Neural progenitor cell (in vitro differentiated cells): ENCODE measurements at places on chromosomes 6 and 20. TPM values are rescaled to one million over a fixed set of nuclear protein-coding genes. Genes with fewer than 3 reads are reported as not detected.

The CRIP3 gene
- total RNA-seq: 21.3 and 35.4 TPM in 2 replicates

- H3K4me3 ChIP-seq: no peak overlapping the region
- no peaks in the 10 kb centered on the region for H3K27me3 ChIP-seq
- DNase-seq: no peak
- peaks cover 5% of the 10 kb centered on the region for H3K4me1 ChIP-seq
- no peaks in the 10 kb centered on the region for H3K36me3 ChIP-seq
These were observed 125.8 kb downstream of the NFATC2 start for GRCh38 chr20:51416532-51417249.

The IL17F gene
- total RNA-seq: not detected in 2 replicates

The GTSF1L gene
- total RNA-seq: not detected in 2 replicates

The SIRPB1 gene
- 0.62 TPM in 1 of 2 replicates, not detected in the other for total RNA-seq

DNA sequence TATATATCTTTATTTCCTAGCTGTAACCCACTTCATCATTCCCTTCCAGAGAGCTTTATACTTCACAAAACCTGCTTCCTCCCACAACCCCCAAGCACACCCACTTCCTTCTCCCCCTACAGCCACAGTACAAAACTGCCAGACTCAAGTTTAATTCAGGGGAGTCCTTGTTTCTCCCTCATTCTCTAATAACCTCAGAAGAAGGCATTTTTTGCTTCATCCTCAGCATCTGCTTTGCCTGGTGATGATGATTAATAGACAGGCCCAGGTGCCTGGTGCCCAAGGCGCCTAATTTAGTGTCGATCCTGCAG lies 414.3 kb downstream of the KIF16B start:
- H3K36me3 ChIP-seq: no peaks in the 10 kb centered on the region
- H3K27ac ChIP-seq: no peak overlapping the region
- H3K4me1 ChIP-seq: peaks cover 3% of the 10 kb centered on the region
- DNase-seq: no peak
- H3K4me3 ChIP-seq: no peak overlapping the region
- H3K27me3 ChIP-seq: no peaks in the 10 kb centered on the region

DNA sequence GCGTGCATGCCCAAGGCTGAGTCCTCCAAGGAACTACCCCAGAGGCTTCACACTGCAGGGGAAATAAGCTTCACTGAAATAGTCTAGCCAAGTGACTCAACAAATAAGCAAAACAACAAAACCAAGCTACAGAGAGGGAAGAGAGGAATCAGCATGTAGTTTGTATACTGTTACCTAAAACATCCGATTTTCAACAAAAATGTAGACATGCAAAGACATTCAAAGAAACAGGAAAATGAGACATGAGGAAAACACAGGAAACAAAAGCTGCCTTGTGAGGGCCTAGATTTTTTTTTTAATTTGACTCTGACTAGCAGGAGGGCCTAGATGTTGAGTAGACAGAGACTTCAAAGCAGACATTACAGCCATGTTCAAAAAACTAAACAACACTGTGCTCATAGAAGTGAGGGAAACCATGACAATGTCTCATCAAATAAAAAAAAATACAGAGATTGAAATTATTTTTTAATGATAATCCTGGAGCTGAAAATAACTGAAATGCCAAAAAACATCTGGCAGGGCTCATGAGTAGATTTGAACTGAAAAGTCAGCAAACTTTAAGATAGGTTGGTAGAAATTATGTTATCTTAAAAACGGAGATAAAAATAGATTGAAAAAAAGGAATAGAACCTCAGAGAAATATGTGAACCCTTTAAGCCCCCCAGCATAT lies 16.4 kb upstream of the KIF25 start:
- H3K4me1 ChIP-seq: peaks cover 16% of the 10 kb centered on the region
- no peak for DNase-seq
- no peaks in the 10 kb centered on the region for H3K36me3 ChIP-seq
- no peaks in the 10 kb centered on the region for H3K27me3 ChIP-seq

DNA sequence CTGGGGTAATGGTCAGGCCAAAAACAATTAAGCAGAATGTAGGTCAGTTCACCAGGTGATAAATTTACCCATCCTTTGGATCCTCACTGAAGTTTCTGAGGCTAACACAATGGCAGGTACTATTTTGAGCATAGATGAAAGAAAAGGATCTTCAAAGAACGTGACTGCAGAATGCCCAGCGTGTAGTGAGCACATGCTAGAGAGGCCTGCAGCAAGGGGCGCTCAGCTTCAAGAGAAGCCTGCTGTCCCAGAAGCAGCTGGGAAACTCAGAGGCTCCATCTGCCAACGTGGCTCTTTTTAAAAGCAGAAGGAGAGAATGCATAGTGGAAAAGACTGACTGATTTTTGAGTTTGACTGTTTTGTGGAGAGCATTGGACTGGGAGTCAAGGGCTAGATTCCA lies 57.4 kb downstream of the CD83 start:
- DNase-seq: no peak
- H3K4me3 ChIP-seq: no peak overlapping the region
- H3K36me3 ChIP-seq: no peaks in the 10 kb centered on the region
- H3K4me1 ChIP-seq: peaks cover 10% of the 10 kb centered on the region

The ADGB gene
- total RNA-seq: not detected in 2 replicates

DNA sequence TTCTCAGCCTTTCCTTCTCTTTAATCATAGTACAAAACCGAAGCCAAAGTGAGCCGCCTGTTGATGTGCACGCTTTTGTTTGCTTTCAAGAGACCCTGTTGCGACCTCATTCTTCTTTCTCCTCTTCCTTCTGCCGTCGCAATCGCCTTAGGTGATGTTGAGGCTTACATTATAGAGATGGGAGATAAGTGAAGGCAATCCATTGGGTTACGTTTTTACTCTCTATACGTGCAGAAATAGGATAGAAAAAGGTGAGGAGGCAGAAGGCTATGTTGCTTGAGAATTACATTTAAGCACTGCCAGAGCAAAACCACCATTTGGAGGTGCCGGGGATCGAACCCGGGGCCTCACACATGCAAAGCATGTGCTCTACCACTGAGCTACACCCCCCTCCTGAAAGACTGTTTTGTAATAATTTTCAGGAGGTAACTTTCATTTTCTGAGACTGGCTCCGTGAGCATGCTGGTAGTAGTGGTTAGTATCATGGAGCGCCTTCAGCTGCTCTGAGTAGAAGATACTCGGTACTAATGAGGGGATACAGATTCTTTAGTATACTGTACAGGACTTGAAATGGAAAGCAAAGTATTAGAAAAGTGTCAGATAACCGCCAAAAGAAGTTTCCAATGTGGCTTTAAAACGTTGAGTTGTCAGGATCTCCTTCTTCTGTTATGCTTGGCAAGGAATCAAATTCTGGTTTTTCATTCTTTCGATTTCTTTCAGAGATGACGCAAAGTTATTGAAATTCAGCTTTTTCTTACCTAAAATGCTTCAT lies 165.6 kb downstream of the TRIM27 start:
- peak; percentile 81 for DNase-seq
- no peak overlapping the region for H3K27ac ChIP-seq
- H3K4me1 ChIP-seq: peaks cover 9% of the 10 kb centered on the region
- peak overlapping the region; percentile 53 for H3K4me3 ChIP-seq
- no peaks in the 10 kb centered on the region for H3K36me3 ChIP-seq

DNA sequence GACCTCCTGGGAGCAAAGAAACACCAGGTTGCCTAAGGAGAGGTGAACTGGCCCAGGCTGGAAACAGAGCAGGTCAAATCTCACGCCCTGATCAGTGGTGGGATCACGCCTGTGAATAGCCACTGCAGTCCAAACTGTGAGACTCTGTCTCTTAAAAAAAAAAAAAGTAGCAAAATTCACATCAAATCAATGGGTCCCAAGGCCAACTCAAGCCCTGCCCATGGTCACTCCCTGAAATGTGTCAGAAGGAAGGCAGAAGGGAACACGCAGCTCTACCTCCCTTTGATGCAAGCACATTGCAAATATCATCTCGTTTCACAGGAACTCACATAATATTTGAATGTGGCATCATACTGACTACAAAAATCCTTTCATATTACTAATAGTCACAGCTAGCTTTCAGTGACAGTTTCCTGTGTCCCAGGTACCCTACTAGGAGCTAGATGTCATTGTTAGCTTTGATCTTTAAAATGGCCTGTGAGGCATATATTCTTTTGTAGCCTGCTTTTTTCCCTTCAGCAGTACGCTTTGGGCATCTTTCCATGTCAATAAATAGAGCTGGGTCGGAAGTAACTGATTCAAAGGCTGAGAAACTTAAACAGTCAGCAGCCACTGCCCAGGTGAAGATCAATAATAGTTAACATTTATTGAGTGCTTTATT lies 14.4 kb upstream of the TTPAL start:
- DNase-seq: no peak
- H3K27me3 ChIP-seq: no peaks in the 10 kb centered on the region
- no peaks in the 10 kb centered on the region for H3K36me3 ChIP-seq
- no peaks in the 10 kb centered on the region for H3K4me1 ChIP-seq
- H3K4me3 ChIP-seq: no peak overlapping the region

GRCh38 chr6:12598919-12599318 lies 117.6 kb upstream of the PHACTR1 start:
- H3K4me3 ChIP-seq: no peak overlapping the region
- no peaks in the 10 kb centered on the region for H3K27me3 ChIP-seq
- no peak for DNase-seq
- H3K27ac ChIP-seq: no peak overlapping the region
- H3K36me3 ChIP-seq: no peaks in the 10 kb centered on the region

GRCh38 chr6:129842137-129842536 lies 19.0 kb downstream of the TMEM244 start:
- no peaks in the 10 kb centered on the region for H3K4me1 ChIP-seq
- H3K36me3 ChIP-seq: no peaks in the 10 kb centered on the region
- no peak for DNase-seq
- H3K4me3 ChIP-seq: no peak overlapping the region
- no peak overlapping the region for H3K27ac ChIP-seq

The GRM4 gene
- total RNA-seq: 1.2 and 1.8 TPM in 2 replicates

GRCh38 chr6:146361128-146361924 lies 182.3 kb upstream of the RAB32 start:
- no peak overlapping the region for H3K4me3 ChIP-seq
- no peak overlapping the region for H3K27ac ChIP-seq
- H3K27me3 ChIP-seq: no peaks in the 10 kb centered on the region
- H3K4me1 ChIP-seq: peaks cover 3% of the 10 kb centered on the region
- no peaks in the 10 kb centered on the region for H3K36me3 ChIP-seq
- DNase-seq: no peak

GRCh38 chr6:44556046-44556445 lies 168.5 kb downstream of the CDC5L start:
- no peak overlapping the region for H3K27ac ChIP-seq
- H3K4me3 ChIP-seq: no peak overlapping the region
- no peaks in the 10 kb centered on the region for H3K27me3 ChIP-seq
- H3K4me1 ChIP-seq: no peaks in the 10 kb centered on the region
- no peaks in the 10 kb centered on the region for H3K36me3 ChIP-seq

DNA sequence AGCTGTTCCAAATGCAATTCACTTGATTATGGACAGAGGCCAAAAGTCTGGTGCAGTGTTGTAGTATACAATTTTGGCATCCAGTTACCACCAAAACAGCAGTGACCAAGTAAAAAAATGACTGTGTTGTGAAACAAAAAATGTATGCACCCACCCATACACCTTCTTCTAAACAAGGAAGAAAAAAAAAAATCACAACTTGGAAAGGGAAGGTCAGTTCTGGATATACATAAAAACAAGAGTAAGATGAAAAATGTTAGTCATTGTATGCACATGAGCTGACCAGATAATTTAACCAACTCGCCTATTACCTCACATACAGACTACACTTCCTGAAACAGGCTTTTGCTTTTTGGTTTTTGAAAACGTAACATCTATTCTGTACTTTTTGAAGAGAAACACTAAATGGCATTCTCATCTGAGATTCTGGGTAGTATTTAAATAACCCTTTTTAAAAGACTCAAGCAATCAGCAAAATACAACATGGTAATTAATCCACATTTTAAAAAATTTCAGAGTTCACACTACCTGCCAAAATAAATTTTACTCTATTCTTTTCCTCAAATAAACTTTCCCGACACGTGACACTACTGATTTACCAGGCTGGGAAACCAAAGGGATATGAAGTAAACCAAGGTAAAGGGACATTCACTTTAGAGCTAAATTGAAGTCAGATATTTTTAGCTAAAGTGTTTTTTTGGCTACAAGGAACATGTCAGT lies 141.6 kb upstream of the SHLD1 start:
- H3K4me1 ChIP-seq: peaks cover 21% of the 10 kb centered on the region
- no peaks in the 10 kb centered on the region for H3K36me3 ChIP-seq
- no peaks in the 10 kb centered on the region for H3K27me3 ChIP-seq
- no peak overlapping the region for H3K27ac ChIP-seq
- DNase-seq: no peak
- H3K4me3 ChIP-seq: peak overlapping the region; percentile 97

- peak; percentile 37 for DNase-seq
- peaks cover 15% of the 10 kb centered on the region for H3K4me1 ChIP-seq
- H3K27me3 ChIP-seq: no peaks in the 10 kb centered on the region
- no peaks in the 10 kb centered on the region for H3K36me3 ChIP-seq
- no peak overlapping the region for H3K27ac ChIP-seq
These were observed 247.8 kb downstream of the BTBD9 start for GRCh38 chr6:38391626-38392579.

The HLA-DOB gene
- total RNA-seq: 2.6 TPM in 1 of 2 replicates, not detected in the other

GRCh38 chr6:157962601-157963302 lies 18.9 kb upstream of the SYNJ2 start:
- no peaks in the 10 kb centered on the region for H3K36me3 ChIP-seq
- H3K4me3 ChIP-seq: no peak overlapping the region
- H3K27me3 ChIP-seq: no peaks in the 10 kb centered on the region

The PNLDC1 gene
- total RNA-seq: 0.06 TPM in 1 of 2 replicates, not detected in the other

The GDAP1L1 gene
- total RNA-seq: 0.26 and 1.3 TPM in 2 replicates

- DNase-seq: no peak
- no peak overlapping the region for H3K4me3 ChIP-seq
- no peaks in the 10 kb centered on the region for H3K27me3 ChIP-seq
- no peak overlapping the region for H3K27ac ChIP-seq
These were observed 28.7 kb downstream of the MOCS1 start for GRCh38 chr6:39905640-39905975.

DNA sequence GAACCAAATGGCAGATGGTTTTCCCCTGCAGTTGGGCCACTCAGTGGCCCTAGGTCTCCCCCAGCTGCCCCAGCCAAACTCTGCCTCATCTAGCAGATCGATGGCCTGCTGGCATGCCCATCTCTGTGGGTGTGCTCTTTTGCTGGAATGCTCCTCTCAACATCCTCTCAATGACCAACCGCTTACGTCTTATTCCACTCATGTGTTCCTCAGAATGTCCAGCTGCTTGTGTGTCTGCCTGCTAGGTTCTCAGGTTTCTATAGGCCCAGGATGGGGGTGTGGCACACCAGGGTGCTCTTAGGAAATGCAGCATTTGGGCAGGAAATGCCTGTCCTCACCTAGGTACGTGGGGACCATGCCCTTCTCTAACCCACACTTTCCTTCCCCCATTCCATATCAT lies 509.9 kb upstream of the SYNCRIP start:
- no peak overlapping the region for H3K27ac ChIP-seq
- no peak for DNase-seq
- H3K36me3 ChIP-seq: no peaks in the 10 kb centered on the region
- no peaks in the 10 kb centered on the region for H3K4me1 ChIP-seq
- H3K27me3 ChIP-seq: no peaks in the 10 kb centered on the region
- no peak overlapping the region for H3K4me3 ChIP-seq

The CALHM5 gene
- total RNA-seq: 0.07 and 0.09 TPM in 2 replicates

GRCh38 chr20:32125506-32125905 lies 16.0 kb downstream of the TM9SF4 start:
- H3K36me3 ChIP-seq: peaks cover 3% of the 10 kb centered on the region
- DNase-seq: no peak
- peaks cover 11% of the 10 kb centered on the region for H3K4me1 ChIP-seq
- H3K4me3 ChIP-seq: no peak overlapping the region

The RIPOR3 gene
- 1.2 and 3.7 TPM in 2 replicates for total RNA-seq

GRCh38 chr20:10940941-10941340 lies 267.1 kb upstream of the JAG1 start:
- H3K27me3 ChIP-seq: no peaks in the 10 kb centered on the region
- no peak overlapping the region for H3K27ac ChIP-seq
- DNase-seq: no peak
- H3K4me3 ChIP-seq: no peak overlapping the region
